ENCODE measurements at places on chromosomes 1 and 21.

- no peak for DNase-seq
Measured at GRCh38 chr1:12654657-12655056, 10.8 kb downstream of the AADACL4 start.

- no peak for DNase-seq
Measured at GRCh38 chr1:36493524-36493923, 10.8 kb upstream of the CSF3R start.

GRCh38 chr21:40120940-40121575 is 253.8 kb downstream of the PCP4 start:
- DNase-seq, result no peak

DNA sequence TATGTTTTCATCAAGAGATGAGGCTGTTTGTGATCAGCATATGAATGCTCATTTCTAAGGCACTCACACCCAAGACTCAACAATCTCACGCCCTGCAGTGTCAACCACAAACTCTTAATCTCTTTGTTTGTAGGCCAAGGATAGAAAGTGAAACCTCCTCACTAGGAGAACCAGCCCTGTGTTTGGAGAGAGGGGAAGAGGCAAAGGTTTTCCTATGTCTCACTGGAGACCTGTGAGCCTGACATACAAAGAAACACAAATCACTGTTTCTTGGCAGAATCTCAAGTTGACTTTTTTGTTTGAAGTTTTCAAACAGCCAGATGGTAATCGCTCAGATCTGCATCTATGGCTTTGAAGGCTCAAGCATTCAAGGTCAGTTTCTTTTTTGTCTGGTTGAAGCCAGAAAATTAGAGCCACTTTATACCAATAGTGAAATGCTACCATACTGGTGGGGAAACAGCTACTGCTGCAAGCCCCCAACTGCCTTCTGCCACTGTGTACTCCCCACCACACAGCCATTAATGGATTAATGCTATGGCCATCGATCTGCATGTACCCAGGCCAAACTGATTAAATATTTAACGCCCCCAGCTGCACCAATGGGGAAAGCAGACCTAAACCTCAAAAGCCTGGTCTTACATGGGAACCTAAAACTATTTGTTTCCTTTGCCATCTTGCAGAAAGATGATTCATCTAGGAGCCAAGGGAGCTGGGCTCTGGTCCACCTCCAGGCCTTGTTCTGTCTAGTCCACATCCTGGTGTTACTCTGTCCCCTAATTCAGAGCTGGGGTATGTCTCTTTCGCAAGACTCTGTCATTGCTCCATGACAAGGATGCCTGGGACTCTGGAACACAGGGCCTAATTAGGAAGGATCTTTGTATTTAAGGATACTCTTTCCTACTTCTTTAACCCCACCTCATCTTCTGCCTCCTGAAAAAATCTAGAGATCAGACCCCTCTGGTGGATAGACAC is 16.3 kb downstream of the PDZK1 start:
- DNase-seq, result no peak

DNA sequence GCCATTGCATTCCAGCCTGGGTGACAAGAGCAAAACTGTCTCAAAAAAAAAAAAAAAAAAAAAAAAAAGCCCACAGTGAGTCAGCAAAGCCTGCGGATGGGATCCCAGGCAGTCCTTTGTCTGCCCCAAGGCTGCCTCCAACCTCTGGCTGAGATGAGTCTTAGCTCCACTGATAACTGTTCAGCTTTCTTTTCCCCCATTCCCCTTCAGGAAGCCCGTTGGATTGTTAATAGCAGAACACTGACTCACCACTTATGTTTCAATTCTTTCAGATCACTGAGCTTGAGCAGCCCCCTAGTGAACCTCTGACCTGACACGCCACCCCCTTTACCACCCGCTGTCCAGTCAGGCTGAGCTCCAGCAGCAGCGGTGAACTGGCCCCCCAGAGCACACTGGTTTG is 57.5 kb downstream of the ERG start:
- no peak for DNase-seq

DNA sequence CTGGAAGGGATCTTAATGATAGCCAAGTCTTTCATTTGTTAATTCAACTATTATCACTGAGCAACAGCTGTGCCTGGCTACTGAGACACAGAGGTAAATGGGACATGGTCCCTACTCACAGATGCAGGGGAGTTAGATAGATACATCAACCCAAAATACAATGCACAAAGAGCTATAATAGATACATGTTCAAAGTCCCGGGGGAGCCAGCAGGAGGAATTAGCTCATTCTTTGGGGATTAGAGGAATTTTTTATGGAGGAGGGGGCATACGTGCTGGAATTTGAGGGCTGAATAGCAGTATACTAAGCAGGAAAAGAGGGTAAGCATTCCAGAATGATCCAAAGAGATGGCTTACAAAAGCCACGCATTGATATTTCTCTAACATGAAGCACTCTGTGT is 34.6 kb downstream of the C8B start:
- DNase-seq, result no peak

DNA sequence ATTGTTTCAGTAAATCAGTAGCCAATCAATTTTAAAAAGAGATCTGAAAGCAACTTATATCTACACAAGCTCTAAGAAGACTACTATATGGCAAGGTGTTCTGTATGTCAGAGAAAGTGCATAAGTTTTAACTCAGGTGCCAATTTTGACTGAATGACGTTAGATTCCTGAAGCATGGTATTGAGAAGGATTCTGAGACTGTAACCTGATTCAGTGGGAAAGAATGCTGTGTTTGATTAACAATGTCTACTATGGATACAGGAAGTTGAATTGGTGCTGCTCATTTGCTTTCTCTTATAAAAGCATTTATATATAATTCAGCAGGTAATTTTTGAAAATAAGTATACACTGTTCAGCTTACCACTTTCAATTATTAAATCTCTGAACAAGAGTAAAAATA is 156.3 kb downstream of the PAPPA2 start:
- no peak for DNase-seq

DNA sequence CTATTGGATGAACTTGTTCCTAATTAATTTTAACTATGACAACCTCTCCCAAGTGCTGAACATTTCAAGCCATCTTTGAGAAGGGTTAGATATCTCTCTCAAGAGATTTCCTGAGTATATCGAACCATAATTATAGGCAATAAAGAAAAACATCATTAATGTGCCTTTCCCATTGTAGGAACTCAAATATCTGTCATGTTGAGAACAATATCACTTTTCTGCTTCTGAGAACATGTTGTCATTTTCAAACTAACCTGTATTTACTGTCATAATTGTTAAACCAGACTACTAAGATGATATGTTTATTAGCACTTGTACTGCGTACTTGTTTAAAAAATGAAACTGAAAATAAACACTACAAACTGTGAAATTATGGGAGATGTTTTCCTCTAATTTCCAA is 4.3 kb downstream of the EPS15 start:
- no peak for DNase-seq

DNA sequence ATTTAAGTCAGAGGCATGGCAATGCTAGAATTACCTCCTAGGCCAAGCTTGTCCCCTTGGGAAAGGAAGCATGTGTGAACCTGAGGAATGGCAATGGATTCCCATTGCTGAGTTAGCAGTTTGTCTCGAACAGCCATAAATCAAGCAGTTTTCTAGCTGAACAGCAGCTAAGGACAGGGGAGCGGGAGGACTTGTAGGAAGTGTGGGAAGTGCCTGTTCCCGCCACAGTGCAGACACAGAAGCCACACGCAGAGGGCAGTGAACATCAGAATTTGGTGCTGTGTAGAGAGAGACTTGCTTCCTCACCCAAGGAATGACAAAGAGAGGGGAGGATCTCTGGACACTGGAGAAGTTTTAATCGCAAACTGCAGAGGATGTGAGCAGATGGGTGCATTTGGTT is 3.8 kb downstream of the PHGDH start:
- no peak for DNase-seq

- no peak for DNase-seq
Measured at GRCh38 chr1:146001709-146002108, 5.3 kb upstream of the TXNIP start.
